ENCODE measurements at places on chromosomes 7 and 10.

- peak; percentile 38 for DNase-seq
Measured at GRCh38 chr10:104333032-104333727, 5.1 kb downstream of the ITPRIP start.

DNA sequence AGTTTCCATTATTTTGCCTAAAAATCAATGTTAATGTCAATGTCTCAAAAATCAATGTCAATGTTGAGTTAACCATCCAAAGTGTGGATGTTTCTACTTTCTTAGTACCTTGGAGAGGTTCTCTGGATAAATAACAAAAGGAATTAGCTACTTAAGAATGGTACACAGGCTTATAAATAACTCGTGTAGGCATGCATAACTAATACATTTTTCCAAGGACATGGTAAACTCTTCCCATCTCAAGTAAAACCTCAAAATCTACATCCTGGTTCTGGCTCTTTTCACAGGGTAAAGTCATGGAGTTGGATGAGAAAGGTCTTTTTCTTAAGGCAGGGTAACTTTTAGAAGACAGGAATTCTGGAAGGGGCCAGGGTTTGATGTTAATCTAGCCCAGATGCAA is 59.9 kb downstream of the CAV1 start:
- no peak for DNase-seq

GRCh38 chr7:135970682-135971365 is 6.3 kb downstream of the MTPN start:
- DNase-seq: no peak

- DNase-seq: no peak
Measured at GRCh38 chr7:140593672-140593982, 47.0 kb downstream of the DENND2A start.

GRCh38 chr10:102403115-102403514 is 7.6 kb downstream of the NFKB2 start:
- DNase-seq: no peak

GRCh38 chr7:117021986-117022385 is 68.7 kb downstream of the ST7 start:
- no peak for DNase-seq

DNA sequence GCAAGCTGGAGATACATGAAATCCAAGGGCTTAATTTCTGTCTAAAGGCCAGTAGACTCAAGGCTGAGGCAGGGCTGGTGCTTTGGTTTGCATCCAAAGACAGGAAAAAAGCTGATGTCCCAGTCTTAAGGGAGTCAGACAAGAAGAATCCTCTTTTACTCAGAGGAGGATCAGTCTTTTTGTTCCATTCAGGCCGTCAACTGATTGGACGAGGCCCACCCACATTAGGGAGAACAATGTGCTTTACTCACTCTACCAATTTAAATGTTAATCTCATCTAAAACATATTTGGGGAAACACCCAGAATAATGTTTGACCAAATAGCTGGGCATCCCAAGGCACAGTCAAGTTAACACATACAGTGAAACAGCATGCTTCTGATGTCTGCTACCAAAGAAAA is 388.5 kb upstream of the CHRM2 start:
- no peak for DNase-seq

DNA sequence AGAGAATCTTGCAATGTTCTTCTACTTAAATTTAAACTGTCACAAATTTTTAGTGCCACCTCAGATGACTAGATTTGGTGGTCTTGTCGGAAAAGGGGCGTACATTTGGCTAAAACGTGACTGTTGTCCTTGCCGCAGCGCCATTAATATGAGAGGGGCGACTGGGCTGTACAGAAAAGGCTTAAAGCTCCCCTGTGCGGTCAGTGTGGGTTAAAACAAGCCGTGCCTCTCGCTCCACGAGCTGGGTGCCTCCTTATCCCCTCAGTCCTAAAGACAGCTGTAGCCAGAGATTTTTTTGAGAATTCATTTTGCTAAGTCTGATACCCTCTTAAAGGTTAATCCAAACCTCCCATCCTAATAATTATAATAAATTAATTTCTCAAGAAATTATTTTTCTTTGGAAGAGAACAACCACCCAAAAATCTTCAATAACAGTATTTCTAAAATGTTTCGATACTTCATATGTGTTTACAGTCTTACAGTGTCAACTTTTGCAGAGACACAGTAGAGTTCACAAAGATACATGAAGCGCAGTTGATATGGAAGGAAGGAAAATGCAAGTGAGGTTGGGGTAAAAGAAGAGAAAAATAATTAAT is 68.6 kb downstream of the C7orf25 start:
- no peak for DNase-seq

Measured in stimulated activated CD4-positive, alpha-beta T cell treated with anti-CD3 and anti-CD28 coated beads, Interleukin-1b, Interleukin-23, amount 100 ng/mL, for 4 hours (primary cell).